ENCODE measurements at places on chromosomes 11 and 22.

GRCh38 chr22:32836280-32837123, 35.0 kb downstream of the TIMP3 start:
- no peak for DNase-seq

DNA sequence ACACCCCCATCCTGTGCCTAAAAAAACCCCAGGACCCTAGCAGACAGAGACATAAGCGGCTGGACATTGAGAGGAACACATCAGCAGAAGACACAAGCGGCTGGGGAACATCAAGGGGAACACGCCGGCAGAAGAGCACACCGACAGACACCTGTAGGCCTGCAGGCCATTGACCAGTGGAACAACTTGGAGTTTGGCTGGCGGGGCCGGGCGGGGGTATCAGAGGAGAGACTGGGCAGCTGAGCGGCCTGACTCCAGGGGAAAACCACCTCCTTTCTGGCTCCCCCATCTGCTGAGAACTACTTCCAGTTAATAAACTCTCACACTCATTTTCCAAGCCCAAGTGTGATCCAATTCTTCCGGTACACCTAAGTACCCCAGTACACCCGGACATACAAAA, 264.7 kb upstream of the ISX start:
- DNase-seq: no peak

DNA sequence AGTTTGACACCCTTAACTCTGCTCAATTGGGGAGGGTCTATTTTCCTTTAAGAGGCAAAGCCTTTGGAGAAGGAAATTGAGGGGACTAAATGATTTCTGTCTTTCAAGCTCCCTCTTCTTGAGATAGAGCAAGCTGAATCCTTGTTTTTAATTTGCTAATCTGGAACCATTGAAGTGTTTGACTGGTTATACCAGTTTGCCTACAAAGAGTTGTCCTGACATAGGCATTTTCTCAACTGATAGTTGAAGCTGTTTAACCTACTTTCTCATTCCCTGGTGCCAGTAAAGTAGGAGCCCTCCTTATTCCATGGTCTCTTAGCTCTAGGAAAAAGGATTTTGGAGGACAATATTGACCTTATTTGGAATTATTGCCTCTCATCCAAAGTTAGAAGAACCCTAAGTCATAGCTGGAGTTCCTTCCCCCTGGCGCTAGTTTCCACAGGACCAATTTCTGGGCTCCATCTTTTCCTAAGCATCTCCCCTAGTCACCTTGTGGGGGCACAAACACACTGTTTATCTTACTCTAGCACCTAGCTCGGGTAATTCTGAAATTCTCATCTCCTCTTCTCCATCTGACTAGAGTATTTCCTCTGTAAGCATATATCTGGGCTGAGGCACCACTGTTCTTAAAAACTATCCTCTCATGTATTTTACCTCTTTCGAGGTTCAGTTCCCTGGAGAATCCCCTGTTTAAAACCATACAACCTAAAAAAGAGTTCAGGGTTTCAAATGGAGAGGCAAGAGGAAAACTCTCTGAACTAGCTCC, 7.4 kb downstream of the ZDHHC5 start:
- no peak for DNase-seq

DNA sequence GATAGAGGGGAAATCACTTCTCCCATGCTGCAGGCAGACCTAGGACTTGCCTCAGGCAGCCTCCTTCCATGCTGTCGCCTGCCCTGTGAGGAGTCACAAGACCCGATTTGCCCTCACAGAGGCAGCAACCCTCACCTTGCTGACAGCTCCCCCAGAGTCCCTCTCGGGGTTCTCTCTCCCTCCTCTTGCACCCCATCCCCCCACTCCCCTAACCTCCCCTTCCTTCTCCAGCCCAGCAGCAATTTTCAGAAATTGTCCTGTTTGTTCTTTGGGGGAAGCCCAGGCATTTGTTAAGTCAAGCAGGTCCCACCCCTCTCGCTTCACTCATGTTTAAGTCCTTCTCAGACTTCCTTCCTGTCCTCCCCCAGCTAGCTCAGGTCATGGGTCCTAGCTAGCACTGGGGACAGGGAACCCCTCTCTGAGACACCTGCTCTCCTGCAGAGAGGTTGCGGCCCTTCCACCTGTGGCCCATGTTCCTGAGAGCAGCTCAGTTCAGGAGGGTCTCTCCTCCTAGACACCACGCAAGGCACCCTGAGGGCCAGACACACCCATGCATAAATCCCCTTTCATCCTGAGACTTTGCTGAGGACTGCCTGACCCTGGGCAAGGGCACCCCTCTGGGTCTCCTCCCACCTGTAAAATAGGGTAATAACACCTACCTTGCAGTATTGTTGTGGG, 6.3 kb upstream of the FXYD2 start:
- no peak for DNase-seq

DNA sequence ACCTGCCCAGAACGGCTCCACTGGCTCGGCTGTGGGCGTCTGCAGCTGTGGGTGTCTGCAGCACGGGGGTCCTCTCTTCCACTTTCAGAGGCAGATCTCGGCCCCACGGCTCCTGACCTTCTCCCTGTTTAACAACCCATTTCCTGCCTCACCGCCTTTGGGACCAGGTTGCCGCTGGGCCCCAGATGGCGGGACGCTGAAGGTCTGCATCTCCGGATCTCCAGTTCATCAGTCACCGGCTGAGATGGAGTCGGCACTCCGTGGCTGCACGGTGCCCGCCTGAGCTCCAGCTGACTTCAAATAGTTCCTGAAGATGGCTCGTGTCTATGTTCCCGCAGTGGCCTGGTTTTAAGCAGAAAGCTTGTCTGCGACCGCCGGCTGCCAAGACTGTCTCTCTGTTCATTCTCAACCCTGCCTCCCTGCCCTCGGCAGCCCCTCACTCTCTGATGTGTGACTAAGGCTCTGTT, 475.9 kb downstream of the BRD1 start:
- no peak for DNase-seq

DNA sequence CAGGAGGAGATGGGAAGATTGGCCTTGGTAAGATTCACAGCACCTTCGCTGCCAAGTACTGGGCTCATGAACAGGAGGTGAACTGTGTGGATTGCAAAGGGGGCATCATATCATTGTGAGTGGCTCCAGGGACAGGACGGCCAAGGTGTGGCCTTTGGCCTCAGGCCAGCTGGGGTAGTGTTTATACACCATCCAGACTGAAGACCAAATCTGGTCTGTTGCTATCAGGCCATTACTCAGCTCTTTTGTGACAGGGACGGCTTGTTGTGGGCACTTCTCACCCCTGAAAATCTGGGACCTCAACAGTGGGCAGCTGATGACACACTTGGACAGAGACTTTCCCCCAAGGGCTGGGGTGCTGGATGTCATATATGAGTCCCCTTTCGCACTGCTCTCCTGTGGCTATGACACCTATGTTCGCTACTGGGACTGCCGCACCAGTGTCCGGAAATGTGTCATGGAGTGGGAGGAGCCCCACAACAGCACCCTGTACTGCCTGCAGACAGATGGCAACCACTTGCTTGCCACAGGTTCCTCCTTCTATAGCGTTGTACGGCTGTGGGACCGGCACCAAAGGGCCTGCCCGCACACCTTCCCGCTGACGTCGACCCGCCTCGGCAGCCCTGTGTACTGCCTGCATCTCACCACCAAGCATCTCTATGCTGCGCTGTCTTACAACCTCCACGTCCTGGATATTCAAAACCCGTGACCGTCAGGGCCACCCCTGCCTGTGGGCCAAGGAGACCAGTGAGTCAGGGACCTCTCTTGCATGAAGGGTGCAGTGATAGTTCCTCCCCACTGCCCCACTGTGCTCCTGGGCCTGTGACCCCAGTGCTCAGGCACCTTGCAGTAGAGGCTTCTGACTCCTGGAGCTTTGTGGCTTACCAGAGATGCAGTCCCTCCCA, 83.6 kb downstream of the BCR start:
- no peak for DNase-seq

DNA sequence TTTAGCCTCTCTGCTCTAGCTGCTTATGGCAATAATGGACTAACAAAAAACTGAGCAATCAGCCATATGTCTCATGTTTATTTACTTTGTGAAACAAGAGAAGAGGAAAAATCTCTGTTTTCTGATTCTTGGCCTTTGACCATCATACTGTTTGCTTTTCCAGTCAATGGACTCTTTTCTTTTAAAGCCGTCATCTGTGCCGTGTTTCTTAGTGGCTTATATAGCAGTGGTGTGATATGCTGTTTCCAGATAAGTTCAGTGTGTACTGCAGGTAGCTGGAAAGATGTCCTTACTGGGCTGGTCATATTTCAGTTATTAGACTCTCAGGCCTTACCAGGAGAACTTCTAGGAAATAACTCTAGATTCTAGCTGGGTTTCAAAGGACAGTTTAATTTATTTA, 33.6 kb upstream of the TECTA start:
- DNase-seq: peak; percentile 25

DNA sequence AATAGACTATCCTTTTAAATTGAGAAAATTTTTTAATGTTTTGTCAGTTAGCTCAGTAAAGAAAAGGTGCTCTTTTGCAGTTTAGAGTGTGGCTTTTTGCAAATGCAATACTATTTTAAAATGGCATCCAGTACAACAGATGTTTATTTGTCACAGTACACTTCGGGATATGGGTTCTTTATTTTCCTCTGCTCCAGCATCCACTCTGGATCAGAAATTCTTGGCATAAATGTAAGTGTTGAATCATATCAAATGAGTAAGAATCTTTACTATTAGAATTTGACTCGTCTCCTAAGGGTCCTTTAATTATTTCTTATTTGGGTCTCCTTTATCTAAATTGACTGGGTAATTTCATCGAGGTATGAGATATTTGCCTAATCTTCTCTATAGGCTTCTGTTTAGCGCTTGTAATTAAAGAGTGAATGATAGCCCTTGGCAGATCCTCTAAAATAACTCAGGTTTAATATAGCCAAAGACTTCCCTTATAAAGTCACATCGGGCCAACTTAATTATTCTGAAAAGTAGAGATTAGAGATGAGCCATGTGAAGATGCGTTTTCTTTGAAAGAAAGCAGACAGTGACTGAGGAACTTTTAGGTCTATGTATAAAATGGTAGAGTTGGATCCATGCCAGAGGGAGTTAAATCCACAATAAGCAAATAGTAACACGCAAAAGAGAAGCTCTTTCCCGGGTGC, 132.7 kb downstream of the CASP12 start:
- no peak for DNase-seq

DNA sequence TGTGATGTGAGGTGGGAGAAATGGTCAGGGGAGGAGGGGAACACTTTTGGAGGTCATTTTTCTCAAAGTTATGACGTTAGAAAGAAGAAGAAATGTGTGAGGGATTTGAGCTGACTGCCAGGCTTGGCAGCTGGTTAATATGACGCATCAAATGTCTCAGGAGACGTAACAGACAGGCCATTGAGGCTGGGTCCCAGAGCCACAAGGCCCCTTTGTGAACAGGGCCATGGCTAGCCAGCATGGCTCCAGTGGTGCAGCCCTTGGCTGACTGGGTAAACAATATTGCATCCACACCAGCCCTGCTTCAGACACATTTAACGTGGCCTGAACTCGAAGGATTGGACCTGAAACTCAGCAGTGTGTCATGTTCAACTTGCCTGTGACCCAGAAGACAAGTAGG, 34.3 kb downstream of the AMOTL1 start:
- DNase-seq: no peak

- DNase-seq: no peak
Observed at GRCh38 chr11:122487669-122488068, 167.9 kb upstream of the UBASH3B start.

GRCh38 chr11:78349624-78350023, 68.0 kb downstream of the GAB2 start:
- DNase-seq: no peak

- no peak for DNase-seq
Observed at GRCh38 chr11:96815236-96815635, 425.4 kb downstream of the JRKL start.

DNA sequence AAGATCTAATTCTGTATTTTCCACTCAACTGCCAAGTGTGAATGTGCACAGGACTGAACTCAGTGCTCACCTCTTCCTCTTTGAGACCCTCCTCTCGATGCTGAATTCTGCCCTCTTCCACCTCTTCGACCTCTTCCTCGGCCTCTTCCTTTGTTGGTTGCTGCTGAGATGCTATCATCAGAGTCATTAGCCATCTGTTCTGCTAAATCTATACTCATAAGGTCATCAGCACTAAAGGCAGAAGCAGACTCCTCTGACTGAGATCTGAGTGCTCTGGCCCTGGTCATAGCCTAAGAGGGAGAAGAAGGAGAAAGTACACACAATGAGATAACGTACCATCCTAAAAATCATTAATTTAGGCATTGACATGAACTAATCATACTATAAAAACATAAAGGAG, 45.9 kb upstream of the GPR83 start:
- no peak for DNase-seq

DNA sequence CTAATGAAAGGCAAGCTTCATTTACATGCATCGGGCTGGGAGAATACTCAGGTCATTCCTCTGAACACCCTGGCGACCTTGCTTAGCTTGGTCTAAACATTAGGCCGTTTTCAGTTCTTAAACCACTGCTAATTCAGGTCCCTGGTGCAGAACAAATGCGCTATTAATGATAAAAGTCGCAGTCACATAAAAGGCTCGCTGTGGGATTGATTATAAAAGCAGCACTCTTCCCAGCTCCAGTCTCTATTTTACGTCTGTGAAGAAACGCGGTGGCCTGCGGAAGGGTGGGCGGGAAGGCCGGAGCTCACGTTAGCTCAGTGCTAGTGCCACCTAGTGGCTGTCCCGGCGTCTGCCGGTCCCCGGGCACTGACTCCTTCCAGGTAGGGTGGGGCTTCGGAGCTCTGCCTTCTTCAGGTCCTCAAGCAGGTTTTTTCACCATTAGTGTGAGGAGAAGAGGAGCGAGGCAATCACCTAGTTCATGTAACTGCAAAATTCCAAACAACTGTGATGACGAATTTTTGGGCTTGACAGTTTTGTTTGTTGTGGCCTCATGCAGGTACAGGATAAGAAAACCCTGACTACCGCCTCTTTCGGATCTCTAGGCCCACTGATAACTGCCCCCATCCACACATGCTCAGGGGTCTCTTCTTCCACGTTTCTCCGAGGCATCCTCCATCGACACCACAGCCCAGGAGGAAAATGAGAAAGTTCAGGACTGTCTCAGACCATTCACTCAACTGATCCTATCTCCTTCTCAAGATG, 66.5 kb upstream of the CLMP start:
- peak; percentile 35 for DNase-seq

- DNase-seq: no peak
Observed at GRCh38 chr11:114271316-114271715, 24.9 kb upstream of the NNMT start.

GRCh38 chr11:82874646-82875523, 25.3 kb downstream of the PRCP start:
- DNase-seq: no peak

DNA sequence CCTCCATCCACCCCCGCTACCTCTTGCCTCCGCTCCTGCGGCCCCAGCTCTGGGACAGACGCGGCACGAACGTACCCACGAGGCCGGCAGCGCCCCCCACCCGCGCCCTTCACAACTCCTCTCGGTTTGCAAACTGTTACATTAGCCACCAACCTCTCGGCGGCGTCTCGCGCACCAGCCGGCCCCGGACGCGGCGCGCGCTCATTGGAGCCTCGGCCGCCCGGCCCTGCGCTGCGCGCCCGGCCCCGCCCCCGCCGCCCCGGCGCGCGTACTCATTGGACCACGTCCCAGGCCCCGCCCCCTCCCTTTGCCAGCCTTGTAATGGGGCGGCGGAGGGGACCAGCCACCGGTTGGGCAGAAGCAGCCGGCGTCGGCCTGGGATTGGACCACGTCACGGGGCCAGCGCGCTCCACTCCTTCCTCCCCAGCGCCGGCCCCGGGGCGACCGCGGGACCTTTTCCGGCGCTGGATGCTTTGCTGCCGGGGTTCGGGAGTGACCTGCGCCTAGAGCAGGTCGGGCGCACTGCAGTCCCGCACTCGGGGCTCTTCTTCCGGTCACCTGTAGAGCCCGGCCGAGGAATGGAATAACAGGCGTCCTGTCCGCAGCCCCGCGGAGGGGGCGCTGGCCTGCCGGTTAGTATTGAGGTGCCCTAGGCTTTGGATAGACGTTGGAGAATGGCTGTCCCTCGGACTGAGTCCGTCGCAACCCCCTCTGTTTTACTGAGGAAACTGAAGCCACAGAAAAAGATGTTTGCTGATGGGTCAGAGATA, at the start of gene HYOU1:
TSS of gene HYOU1 (minus strand) at position 206 of the 770 bp plus-strand sequence. CDS start 1,045 bp downstream, outside the sequence.
- peak; percentile 65 for DNase-seq

All from HFF-Myc (cell line).